Lung (tissue), 17 donors: ENCODE measurements at places on chromosomes 6 and 20. TPM values are rescaled to one million over a fixed set of nuclear protein-coding genes. Genes with fewer than 3 reads are reported as not detected.

GRCh38 chr6:119350202-119350951 lies 816 bp upstream of the MAN1A1 start:
- peak overlapping the region; percentile 99 for H3K4me3 ChIP-seq
- no peaks in the 10 kb centered on the region for H3K4me1 ChIP-seq
- peak; percentile 90 for DNase-seq
- peak overlapping the region; percentile 93 for H3K27ac ChIP-seq
- H3K27me3 ChIP-seq, result no peaks in the 10 kb centered on the region
- no peaks in the 10 kb centered on the region for H3K36me3 ChIP-seq

GRCh38 chr20:40578961-40579360 lies 110.1 kb downstream of the MAFB start:
- no peak for DNase-seq
- no peaks in the 10 kb centered on the region for H3K4me1 ChIP-seq
- H3K36me3 ChIP-seq, result no peaks in the 10 kb centered on the region
- H3K4me3 ChIP-seq, result no peak overlapping the region

PAK5 gene
- 0.28 TPM for total RNA-seq

DNA sequence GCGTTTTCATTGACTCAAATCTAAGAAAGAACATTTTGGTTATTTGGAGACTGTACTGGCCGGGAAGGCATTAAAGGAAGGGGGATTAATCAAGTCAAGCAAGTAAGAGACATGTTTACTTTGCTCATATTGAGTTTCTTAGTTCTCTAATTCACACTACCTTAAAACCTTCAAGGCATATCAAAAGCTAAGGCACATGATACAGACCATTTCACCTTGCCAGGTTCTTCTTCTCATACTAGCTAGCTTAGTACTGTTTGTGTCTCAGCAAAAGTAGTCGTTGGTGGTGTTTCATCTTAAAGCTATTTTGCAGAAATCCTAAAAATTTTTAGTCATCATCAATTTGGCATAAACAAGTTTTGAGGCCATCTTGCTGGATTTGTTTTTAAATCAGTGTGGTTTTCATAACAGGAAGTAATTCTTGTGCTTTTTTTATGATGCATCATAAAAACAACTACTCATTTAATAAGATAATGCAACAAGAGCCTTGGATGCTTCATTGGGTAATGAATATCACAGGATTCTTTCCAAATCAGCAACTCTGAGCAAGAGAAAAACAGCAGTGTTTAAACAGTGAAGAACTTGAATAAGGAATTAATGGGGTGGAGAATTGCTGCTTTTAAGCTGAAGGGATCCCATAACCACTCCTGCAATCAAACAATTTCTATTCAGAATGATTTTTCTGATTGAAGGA lies 425.3 kb downstream of the EPM2A start:
- no peaks in the 10 kb centered on the region for H3K4me1 ChIP-seq
- no peaks in the 10 kb centered on the region for H3K36me3 ChIP-seq
- H3K27me3 ChIP-seq, result no peaks in the 10 kb centered on the region
- no peak overlapping the region for H3K4me3 ChIP-seq
- no peak overlapping the region for H3K27ac ChIP-seq

- no peak overlapping the region for H3K4me3 ChIP-seq
- no peak for DNase-seq
- H3K4me1 ChIP-seq, result no peaks in the 10 kb centered on the region
- no peak overlapping the region for H3K27ac ChIP-seq
Observed at GRCh38 chr6:139337830-139338229, 36.6 kb downstream of the CITED2 start.

DNA sequence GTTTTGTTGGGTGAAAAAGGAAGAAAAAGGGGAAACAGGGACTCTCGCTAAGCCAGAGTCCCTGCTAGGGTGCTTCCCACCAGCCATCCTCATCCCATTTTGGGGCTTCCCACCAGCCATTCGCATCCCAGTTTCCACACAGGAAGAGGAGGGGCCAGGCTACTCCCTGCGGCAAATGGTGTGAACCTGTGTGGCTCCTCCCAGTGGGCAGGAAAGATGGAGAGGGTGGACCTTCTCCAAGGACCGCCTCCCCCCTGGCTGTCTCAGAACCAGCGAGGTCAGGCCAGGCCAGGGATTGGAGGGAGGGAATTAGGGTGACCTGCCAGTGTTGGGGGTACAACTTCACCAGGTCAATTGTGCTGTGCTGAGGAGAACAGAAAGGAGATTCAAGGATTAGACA lies 326.9 kb downstream of the PACRG start:
- no peak for DNase-seq
- H3K4me1 ChIP-seq, result no peaks in the 10 kb centered on the region
- no peaks in the 10 kb centered on the region for H3K27me3 ChIP-seq
- H3K36me3 ChIP-seq, result no peaks in the 10 kb centered on the region
- H3K4me3 ChIP-seq, result no peak overlapping the region

- no peak for DNase-seq
- no peaks in the 10 kb centered on the region for H3K27me3 ChIP-seq
- no peaks in the 10 kb centered on the region for H3K4me1 ChIP-seq
- no peak overlapping the region for H3K27ac ChIP-seq
Observed at GRCh38 chr6:68196645-68197044, 438.4 kb upstream of the ADGRB3 start.
